ENCODE measurements at places on chromosomes 5 and 9.

GRCh38 chr9:134167530-134167931 lies 3.2 kb upstream of the RNU6ATAC start:
- DNase-seq = peak; percentile 62

GRCh38 chr5:15936505-15937245 lies 242.9 kb downstream of the MARCHF11 start:
- DNase-seq = no peak

- DNase-seq = no peak
Observed at GRCh38 chr5:179051784-179052183, 8.4 kb upstream of the ZNF354C start.

- DNase-seq = no peak
Observed at GRCh38 chr5:179317411-179318220, 27.6 kb downstream of the ADAMTS2 start.

- DNase-seq = no peak
Observed at GRCh38 chr9:128636024-128636390, 20.6 kb downstream of the DYNC2I2 start.

- no peak for DNase-seq
Observed at GRCh38 chr5:96776621-96777020, 31.1 kb downstream of the ERAP1 start.

DNA sequence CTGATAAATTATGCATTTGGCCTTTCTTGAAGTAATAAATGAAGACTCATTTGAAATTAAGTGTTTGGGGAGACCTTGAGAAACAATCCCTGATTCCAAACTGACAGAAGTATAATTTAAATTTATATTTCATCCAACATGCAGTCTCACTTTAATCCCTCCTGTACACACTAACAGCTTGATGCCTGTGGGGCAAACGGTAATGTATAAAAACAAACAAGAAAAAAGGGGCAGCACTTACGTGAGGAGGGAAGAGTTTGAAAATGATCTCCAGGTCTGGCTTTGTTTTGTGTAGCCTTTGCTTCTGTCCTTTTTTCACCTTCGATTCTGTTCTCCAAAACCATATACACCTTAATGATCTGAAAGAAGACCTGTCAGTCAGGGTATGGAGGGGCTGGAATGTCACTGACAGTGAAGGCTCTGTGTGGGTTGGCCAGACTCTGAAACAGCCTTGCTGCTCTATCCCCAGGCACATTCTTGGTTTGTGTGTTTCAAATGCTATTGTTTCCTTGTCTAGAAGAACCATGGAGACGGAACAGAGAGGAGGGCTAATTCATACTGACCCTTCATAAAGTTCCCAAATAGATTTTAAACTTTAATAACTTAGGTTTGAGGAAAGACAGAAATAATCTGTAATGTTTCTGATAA lies 338.2 kb upstream of the WWC1 start:
- DNase-seq = no peak

DNA sequence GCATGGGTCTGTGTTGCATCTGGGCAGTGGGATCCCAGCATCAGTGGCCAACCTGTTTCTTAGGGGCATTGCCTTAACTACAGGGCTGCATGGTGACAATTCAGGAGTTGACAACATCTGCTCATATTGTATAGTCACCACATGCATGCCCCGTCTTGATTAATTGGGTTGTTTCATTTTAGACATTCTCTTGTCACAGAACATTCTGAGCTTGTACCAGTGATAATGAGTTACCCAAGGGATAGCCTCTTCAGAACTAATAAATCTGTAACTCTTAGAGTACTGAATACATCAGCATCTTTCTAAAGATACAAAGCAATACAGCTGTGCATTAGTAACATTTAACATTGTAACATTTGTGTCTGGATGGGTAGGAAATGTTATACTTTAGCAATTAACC lies 426.5 kb upstream of the CD180 start:
- DNase-seq = no peak

GRCh38 chr5:7391814-7392692 lies 3.9 kb upstream of the ADCY2 start:
- DNase-seq = peak; percentile 47

DNA sequence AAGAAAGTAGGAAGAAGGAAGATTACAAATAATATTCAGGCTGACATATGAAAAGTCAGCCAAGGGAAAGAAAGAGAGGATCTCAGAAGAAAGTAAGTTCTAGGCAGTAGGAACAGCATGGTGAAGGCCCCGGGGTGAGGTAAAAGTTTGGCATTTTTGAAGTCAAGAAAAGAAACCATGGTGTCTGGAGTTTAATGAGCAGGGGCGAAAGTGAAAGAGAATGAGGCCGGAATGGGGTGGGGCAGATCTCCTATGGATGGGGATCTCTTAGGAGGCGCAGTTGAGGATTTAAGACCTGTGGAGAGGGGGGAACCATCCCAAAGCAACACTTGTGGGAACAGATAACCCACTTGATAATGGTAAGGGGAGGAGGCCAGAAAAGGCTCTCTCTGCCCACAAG lies 42.3 kb upstream of the SMAD5 start:
- no peak for DNase-seq

DNA sequence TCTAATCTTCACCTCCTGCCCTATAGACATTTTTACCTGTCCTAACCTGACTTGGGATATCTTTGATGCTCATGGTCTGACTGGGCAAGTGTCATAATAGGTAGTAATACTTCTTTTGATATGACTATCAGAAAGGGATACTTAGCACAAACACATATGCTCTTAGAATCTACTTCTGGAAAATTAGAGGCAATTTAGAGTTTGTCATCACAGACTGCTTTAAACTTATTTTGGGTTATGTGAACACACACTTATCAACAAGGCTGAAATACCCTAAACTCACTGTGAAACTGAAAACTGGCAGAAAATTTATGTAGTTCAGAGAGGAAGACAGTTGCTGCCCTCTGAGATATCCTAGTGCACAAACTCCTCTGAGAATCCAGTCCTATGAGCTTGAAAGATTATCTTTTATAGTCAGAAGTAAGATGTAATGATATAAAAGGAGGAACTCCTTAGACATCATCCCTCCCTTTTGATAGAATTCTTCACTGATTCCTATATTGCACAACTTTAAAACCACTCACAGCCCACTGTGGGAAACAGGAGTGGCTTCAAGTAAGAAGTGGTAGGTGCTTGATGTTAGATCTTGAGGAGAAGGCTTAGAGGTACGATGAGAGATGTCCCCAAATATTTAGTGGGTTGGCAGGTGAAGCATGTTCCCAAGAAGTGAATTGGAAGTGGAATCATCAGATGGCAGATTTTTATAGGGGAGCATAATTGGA lies 273.3 kb downstream of the MAN2A1 start:
- no peak for DNase-seq

GRCh38 chr5:131265311-131265803 lies 1.5 kb downstream of the CDC42SE2 start:
- DNase-seq = peak; percentile 73

- DNase-seq = no peak
Observed at GRCh38 chr5:93572101-93572607, 8.9 kb downstream of the NR2F1-AS1 start.

DNA sequence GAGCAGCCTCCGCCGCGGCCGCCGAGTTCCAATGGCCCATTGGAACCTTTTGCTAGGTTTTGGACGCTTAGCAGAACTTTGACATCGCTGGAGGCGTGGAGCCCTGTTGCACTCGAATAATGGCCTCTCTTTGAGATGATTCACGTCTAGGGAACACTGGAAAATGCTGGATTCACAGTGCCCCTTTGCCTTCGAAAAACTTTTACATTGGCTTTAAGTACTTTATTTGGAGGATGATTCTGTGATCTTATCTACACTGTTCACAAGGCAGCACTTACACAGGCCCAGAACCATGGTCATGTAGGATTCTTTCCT lies 536 bp upstream of the PPIC start:
- peak; percentile 66 for DNase-seq

DNA sequence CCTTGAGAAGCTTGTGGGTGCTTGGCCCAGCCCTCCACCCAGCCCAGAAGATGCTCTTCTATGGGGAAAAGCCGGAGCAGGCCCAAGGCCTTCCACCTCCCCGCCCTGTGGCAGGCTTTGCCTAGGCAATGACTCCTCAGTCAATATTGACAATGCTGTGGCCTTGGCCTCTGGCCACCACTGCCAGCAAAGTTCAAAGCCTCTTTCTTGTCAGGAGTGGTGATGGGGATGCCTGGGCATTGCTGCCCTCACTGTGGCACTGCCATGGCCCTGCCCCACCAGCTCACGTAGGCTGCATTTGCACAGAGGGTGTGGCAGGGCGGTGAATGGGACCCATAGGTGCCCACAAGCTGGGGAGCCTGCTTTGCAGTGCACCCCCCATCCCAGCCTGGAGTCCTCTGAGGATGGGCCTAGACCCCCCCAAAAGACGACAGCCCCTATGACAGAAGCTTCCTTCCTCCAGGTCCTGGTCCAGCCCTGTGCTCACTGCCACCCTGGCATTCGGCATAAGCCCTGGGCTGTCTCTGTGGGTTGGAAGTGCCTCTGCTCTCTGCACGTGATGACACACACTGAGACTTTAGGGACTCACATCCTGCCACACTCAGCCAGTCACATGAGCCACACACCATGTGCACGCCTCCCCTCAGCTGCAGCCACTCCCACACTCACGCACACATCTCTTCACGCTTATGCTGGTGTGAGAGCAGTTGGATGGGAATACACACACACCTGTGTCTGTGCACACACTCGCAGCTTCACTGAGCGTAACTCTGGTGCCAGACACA lies 31.1 kb downstream of the MORN5 start:
- peak; percentile 77 for DNase-seq

- no peak for DNase-seq
Observed at GRCh38 chr9:13053504-13053903, 226.0 kb downstream of the MPDZ start.

DNA sequence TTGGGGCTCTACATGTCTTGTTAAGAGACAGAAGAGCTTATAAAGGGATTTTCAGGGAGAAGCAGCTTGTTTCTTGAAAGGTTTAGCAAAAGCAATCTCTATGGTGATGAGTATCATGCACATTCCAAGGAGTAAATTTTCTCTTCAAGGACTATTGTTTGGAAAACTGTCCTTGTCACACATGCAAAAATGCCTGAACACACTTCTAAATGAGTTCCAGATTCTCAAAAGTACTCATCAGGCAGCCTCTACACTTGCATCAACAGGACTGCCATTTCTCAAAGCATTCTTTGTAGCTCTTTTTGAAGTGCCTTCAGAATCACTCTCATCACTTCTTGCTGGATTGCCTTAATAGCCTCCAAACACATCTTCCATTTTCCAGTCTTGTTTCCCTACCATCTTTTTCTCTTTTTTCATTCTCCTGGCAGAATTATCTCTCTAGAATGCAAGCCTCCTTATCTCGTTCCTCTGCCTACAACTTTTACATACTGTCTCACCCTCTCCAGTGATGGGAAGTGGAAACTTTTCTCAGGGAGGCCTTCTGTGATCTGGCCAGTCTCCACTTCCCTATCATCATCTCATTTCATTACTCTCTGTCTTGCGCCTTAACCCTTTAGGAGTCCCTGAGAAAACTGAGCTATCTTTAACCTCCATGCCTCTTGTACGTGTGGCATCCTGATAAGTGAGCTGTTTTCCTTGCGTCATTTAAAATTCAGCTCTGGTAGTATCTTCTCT lies 631.5 kb upstream of the TLE4 start:
- no peak for DNase-seq

DNA sequence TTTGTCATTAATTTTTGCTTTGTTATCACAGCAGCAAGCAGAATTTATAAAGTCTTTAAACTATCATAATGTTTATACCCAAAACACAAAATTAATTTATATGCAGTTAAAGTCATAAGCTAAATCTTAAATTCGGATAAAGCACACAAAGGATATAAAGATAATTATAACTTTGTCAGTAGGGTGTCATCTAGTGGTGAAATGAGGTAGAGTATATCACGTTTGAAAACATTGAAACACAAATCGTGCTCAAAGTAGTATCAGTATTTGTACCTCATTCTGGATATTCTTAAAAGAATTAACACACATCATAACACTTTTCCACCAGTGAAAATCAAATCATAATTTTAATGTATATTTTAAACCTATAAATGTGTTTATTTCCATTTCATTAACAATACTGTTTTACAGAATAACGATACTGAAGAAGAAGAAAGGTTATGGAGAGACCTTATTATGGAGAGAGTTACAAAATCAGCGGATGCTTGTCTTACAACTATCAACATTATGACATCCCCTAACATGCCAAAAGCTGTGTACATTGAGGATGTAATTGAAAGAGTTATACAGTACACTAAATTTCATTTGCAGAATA lies 129.5 kb downstream of the NIPBL start:
- peak; percentile 54 for DNase-seq

DNA sequence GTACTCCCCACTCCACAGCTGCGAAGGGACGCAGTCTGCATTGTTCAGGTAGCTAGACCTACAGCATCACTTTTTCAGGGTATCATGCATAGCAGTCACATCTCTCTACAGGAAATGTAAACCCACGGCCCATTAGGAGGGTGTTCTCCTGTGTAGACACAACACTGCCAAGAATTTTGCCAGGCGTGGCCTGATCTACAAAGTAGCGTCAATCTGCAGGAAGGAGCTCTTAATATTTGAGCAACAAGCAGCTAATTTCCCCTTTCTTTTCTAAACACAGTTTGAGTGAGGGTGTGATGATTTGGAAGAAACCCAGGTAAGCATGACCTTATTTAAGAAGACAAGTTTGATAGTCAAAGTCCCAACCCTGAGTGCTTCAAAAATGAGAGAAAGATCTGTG lies 419.0 kb downstream of the GADD45G start:
- DNase-seq = no peak

GRCh38 chr5:9222054-9222976 lies 323.6 kb downstream of the SEMA5A start:
- DNase-seq = no peak

DNA sequence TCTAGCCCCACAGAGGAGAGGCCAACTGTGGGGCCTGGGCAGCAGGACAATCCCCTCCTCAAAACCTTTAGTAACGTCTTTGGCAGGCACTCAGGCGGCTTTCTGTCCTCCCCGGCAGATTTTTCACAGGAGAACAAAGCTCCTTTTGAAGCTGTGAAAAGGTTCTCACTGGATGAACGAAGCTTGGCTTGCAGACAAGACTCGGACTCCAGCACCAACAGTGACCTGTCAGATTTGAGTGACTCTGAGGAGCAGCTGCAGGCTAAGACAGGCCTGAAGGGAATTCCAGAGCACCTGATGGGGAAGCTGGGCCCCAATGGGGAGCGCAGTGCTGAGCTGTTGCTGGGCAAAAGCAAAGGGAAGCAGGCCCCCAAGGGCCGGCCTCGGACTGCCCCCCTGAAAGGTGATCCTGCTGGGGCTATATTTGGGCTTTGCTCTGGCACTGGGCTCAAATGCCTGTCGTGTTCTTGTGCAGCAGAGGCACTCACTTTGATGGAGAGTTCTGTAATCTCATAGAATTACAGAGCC lies 39.4 kb downstream of the KDM3B start:
- no peak for DNase-seq

Data from RKO (cell line).